ENCODE measurements at places on chromosomes 13 and 19. TPM values are rescaled to one million over a fixed set of nuclear protein-coding genes. Genes with fewer than 3 reads are reported as not detected.

The CD33 gene
- not detected for total RNA-seq

The SPRED3 gene
- total RNA-seq, result 2.1 TPM

The SLAIN1 gene
- not detected for total RNA-seq

The CEACAM1 gene
- total RNA-seq, result not detected

The PRKACA gene
- 82.4 TPM for total RNA-seq

The PRX gene
- 2.4 TPM for total RNA-seq
